ENCODE measurements at places on chromosomes 16 and 17.

- DNase-seq: peak; percentile 86
Measured at GRCh38 chr16:1929578-1930337, 11.5 kb upstream of the HS3ST6 start.

GRCh38 chr16:89444151-89444723, 46.1 kb downstream of the ANKRD11 start:
- DNase-seq: no peak

DNA sequence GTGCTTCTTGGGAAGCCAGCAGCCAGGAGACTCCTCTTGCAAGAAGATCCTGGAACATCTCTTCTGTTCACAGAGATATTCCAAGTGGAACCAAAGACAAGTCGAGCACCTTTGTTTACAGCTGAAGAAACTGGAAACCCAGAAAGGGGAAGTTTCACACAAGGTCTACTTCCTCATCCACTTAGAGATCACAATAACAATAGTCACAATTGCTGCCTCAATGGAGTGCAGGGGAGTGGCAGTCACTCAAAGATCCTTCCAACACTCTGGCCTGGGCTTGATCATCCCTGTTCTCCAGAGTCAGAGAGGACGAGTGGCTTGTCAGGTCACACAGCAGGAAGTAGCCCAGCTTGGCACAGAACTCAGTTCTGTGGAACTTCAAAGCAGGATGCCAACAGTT, 46.9 kb upstream of the SIAH1 start:
- DNase-seq: no peak

DNA sequence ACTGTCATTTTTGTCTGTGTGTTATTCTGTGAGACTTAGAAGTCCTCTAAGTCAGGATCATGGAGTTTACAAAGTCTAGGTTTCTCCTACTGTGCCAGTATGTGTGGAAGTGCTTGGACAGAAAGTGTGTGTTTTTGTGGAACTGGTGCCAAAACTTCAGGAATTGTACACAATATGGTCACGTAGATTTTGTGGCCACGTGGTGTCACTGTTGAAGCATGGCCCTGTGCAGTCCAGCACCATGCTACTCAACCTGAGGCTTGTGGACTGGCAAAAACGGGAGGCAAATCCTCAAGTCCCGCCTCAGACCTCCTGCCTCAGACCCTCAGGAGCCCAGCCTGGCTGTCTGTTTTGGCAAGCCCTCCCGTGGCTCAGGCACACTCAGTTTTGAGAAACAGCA, 16.7 kb upstream of the ALKBH5 start:
- no peak for DNase-seq

- DNase-seq: peak; percentile 39
Measured at GRCh38 chr17:73430848-73431247, 119.0 kb upstream of the CDC42EP4 start.

DNA sequence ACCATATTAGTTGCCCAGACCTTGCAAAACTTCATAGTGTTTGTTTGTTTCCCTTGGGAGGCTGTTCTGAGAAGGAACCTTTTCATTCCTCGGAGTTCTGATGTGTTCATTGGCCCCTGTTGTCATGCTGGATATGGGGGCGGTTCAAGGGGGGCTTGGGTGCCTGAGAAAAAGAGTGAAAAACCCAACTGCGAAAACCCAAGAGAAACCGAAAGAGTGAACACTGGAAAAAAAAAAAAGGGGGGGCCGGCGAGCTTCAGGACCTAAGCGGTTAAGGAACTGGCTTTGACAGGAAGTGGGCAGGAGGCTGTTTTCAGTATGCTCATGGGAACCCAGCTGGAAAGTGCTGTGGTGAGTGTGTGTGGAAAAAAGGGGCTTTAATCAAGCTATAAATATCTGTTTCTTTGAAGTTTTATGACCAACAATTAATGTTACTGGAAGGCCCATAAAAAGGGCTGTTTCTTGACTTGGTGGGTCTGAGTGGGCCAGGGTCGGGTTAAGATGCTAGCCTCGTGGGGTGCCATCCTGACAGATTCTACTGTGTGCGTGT, 510.7 kb downstream of the MAF start:
- no peak for DNase-seq

DNA sequence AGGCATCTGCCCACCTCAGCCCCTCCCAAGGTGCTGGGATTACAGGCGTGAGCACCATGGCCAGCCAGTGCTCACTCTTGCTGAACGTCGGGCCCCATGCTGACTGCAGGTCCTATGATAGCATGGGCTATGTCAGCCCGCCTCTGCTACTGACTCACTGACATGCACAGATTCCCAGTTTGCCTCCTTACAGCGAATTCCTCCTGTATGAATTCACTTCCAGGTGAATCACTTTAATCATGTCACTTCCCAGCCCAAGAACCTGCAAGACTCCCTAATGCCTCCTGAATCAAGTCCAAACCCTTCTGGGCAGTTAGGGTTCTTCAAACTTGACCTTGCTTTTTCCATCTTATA, 16.1 kb upstream of the UBTF start:
- no peak for DNase-seq

DNA sequence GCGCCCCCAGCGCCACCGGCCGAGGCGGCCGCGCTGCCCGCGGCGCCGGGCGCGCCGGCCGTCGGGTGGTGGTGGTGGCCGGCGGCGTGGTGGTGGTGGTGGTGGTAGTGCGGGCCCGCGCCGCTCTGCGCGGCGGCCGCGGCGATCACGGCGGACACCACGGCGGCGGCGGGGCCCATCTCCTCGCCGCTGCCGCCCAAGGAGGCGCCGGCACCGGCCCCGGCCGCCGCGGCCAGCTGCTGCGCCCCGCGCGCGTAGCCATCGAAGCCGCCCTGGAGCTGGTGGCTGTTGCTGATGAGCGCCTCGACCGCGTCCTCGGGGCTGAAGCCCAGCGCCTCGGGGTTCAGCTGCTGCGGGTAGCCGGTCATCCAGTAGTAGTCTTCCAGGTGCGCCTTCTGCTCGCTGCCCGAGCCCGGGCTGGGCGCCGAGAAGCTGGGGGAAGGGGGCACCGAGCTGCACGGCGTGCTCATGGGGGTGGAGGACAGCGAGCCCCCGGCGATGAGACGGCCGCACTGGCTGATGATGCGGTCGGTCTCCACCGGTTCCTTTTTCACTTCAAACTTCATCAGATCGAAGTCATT, 1.2 kb downstream of the MAF start:
- peak; percentile 13 for DNase-seq

DNA sequence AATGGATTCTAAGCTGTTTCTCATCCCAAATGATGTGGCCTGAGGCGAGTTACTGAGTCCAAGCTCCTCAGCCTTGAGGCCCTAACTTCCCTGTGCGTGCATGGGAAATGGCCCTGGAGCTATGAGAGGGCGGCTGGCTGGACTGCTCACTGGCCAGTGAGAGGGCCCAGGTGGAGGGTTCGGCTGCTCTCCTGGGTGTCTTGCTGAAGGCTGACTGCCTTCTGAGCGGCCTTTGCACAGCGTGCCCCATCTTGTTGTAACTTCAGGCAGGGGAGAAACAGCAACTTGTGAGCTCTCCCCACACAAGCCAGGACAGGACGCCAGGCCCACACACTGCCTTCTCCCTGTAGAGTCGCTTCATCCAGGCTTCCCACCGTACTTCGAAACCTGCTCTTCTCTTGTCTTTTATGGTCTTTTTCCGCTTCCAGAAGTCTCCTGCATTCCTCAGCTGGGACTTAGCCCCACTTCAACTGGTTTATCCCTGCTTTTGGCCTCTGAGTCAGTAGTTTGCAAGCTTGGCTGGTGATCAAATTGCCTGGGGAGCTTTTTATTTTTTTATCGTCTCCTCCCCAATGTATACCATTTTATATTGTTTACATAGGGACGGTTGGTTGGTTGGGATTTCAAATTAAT, 13.3 kb downstream of the CDH3 start:
- DNase-seq: no peak

DNA sequence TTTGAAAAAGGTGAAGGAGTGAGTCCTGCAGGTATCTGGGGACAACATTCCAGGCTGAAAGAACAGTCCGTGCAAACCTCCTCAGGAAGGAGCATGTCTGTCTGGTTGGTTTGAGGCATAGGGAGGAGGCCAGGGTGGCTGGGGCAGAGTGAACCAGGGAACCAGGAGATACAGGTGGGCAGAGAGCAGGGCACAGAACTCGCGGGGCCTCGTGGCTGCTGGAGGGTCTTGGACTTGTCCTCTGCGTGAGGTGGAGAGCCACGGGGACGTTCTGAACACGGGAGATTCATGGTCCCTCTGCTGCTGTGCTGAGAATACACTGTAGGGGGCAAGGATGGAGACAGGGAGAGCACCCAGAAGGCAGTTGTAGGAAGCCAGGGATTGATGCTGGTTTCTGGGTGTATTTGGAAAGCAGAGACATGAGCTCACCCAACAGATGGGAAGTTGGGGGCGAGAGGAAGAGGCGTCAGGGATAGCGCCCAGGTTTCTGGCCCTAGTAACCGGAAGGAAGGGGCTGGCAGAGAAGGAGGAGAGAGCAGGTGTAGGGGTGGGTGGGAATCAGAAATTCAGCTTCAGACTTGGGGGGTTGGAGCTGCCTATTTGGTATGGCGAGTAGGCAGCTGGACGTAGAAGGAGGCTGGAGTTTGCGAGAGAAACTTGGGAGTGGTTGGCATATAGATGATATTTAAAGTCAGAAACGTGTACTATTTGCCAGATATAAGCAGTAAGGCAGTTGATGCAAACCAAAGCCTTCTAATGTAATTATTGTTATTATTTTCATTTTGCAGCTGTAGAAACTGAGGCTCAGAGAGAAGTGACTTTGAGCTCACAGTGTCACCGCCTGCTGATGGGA, at the start of gene CCL17:
Gene CCL17, plus strand, starts transcription at position 803 of the 853 bp plus-strand sequence. CDS start 9,166 bp downstream, outside the sequence.
- no peak for DNase-seq

DNA sequence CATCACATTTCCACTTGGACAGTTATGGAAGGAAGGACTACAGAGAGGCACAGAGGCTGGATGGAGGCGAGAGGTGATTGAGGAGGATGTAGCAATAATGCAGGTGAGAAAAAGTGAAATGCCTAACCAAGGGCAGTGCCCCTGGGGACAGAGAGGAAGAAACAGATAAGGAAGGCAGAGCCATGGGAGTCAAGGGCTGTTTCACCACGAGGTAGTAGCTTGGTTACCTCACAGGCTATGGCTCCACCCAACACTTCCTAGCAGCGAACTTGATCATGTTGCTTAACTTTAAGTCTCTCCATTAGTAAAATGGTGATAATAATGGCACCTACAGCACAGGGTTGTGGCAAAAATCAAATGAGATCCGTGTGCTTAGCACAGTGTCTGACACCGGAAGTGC, 83.9 kb downstream of the YPEL2 start:
- no peak for DNase-seq

DNA sequence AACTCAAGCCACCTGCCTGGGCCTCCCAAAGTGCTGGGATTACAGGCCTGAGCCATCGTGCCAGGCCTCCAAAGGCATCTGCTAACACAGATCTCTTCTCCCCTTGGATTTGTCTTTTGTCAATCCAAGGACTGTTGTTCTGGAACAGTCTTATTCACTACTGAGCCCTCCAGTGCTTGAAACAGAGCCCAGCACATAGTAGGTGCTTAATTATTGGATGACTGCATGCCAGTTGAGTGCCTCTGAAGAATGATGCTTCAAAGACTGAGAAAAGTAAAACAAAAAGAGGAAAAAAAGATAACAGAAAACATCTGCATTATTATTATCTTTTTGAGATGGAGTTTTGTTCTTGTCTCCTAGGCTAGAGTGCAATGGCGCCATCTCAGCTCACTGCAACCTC, 1.7 kb upstream of the CRISPLD2 start:
- DNase-seq: no peak

GRCh38 chr16:88511906-88512305, 58.3 kb upstream of the ZC3H18 start:
- DNase-seq: no peak

DNA sequence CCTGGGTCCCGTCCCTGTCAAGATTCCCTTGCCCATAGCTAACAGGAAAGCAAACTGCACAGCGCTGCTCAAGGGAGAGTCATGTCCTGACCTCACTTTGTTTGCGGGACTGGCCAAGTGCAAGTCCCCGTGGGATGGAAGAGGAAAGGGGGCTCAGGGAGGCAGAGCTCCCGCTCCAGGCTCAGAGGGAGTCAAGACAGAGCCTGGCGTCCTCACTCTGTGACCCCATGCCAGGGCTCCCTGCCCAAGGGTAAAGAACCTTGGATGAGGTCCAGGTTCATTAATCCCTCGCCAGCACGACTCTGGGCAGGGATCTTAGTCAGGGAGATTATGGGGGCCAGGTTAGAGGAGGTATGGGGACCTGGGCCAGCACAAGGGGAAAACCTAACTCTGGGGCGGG, 51.5 kb upstream of the CBX4 start:
- no peak for DNase-seq

DNA sequence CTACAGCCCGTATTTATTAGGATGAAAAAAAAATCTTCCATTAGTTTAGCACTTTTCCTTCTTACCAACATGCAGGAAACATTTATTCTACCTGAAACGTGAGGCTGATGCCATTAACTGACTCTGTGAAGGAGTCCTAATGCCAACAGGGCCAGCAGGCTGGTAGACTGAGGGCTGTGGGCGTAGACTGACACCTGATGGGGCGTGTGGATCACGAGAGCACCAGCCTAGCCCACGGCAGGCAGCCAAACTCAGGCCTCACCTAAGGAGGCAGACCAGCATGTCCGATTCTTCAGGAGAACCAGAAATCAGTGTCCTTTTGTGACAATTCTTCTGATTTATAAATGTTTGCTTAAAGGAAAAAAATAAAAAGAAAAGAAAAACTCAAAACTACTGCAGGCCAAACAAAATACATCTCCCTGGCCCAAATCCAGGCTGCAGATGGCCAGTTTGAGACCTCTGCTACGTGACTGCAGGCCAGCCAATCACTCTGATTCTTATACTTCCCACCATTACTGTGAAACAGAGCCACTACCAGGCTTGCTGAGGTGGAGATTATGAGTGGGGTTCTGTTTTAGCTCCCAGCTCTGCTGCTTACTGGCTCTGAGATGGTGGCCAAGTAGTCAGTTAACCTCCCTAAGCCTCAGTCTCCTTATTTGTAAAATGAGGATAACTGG, 66.5 kb downstream of the GNAO1 start:
- no peak for DNase-seq

DNA sequence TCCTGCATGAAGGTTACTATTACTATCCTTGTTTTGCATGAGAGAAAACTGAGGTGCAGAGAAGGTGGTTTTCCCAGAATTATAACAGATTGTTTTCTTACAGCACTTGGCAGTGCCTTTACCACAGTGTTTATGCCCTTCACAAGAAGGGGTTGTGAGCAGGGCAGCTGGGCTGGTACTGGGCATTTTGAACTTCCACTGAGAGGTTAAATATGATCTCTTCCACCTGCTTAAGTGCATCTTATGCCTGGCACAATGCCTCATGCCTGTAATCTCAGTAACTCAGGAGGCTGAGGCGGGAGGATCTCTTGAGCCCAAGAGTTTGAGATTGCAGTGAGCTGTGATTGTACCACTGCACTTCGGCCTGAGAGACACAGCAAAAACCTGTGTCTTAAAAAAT, 36.2 kb downstream of the NDE1 start:
- DNase-seq: no peak

GRCh38 chr16:21117567-21117966, 33.1 kb downstream of the DNAH3 start:
- DNase-seq: no peak

GRCh38 chr16:49340466-49340865, 33.1 kb upstream of the C16orf78 start:
- DNase-seq: no peak

GRCh38 chr16:69438465-69438864, 14.0 kb downstream of the CYB5B start:
- no peak for DNase-seq

- no peak for DNase-seq
Measured at GRCh38 chr16:2715064-2715463, 5.0 kb downstream of the PRSS27 start.
